ENCODE measurements at places on chromosomes 12 and 14. TPM values are rescaled to one million over a fixed set of nuclear protein-coding genes. Genes with fewer than 3 reads are reported as not detected.

DNA sequence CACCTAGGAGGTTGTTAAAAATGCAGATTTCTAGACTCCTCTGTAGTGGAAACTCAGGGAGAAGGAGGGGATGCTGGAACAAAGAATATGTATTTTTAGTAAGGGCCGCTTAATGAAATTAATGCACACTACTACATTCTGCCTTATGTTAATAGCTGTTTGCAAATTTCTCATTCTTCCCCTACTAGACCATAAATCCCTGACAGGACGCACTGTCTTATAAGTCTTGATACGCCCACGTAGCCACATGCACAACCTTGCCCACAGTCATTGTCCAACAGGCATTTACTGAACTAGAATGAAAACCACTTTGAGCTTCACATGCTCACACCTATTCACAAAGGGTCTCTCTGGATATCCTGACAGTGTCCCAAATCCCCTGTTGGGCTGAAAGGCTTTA is 10.5 kb downstream of the KRT2 start:
- H3K27me3 ChIP-seq: peaks cover 8% of the 10 kb centered on the region
- H3K36me3 ChIP-seq: no peaks in the 10 kb centered on the region
- no peak for DNase-seq
- H3K4me1 ChIP-seq: no peaks in the 10 kb centered on the region
- no peak overlapping the region for H3K27ac ChIP-seq
- no peak overlapping the region for H3K4me3 ChIP-seq

- no peak overlapping the region for H3K27ac ChIP-seq
- no peaks in the 10 kb centered on the region for H3K36me3 ChIP-seq
- H3K27me3 ChIP-seq: no peaks in the 10 kb centered on the region
- H3K4me3 ChIP-seq: no peak overlapping the region
- no peak for DNase-seq
Observed at GRCh38 chr14:44339862-44340261, 167.2 kb downstream of the FSCB start.

The PTCSC3 gene
- total RNA-seq: not detected

The GOLGA3 gene
- 109 TPM for total RNA-seq

- H3K4me3 ChIP-seq: no peak overlapping the region
- H3K4me1 ChIP-seq: no peaks in the 10 kb centered on the region
- no peak for DNase-seq
Observed at GRCh38 chr12:43840338-43840737, 4.5 kb downstream of the TMEM117 start.

The CLSTN3 gene
- 45.7 TPM for total RNA-seq

DNA sequence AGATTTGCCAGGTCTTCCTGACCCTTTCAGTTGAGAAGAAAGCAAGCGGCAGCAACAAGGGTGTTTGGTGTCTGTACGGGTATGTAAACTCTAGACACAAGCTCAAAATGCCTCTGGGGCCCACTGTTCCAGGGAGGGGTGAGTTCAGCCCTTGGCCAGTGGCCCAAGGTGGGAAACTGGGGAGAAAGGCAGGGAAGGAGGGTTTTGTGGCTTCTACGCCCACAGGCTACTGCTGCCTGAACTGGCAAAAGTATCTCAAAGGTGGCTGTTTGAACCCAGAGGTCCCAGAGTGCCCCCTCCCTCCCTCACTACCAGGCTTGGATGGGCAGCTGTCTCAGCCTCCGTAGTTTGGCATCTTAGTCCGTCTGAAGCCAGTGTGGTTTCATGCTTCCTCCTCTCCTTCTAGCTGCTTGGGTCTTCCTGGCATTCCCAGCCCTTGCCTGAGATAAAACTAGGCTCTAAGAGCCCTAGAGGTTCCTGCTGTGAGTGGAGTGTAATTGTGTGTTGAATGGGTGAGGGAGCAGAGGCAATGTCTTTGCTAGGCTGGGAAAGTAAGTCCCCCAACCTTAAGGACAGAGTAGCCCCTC is 5.5 kb downstream of the HOXC5 start:
- H3K36me3 ChIP-seq: no peaks in the 10 kb centered on the region
- DNase-seq: no peak
- peaks cover 9% of the 10 kb centered on the region for H3K4me1 ChIP-seq
- H3K4me3 ChIP-seq: no peak overlapping the region

The PABPN1 gene
- 113 TPM for total RNA-seq

DNA sequence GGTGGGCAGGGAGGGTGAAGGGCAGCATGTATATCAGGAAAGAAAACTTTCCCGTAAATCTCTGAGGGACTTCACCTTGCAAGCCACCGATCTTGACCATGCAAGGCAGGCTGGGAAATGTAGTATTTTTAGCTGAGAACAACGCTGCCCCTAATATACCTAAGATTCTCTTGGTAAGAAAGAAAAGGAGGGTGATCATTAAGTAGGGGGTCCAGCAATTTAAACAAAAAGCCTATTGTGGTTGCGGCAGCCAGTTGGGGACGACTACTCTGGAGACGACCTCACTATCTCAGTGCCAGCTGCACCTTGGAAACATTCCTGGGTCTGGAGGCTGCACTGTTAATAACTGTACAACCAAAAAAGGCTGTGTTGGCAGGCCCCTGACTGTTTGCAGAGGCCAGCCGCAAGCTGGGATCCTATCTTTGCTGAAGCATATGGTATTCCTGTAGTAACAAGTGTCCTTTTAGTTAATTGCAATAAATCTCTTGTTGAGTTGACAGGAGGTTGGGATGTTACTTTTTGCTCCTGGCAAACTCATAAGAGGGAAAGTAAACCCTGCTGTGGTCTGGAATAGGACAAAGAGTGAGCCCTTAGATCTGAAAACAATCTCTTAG is 6.4 kb downstream of the APOLD1 start:
- DNase-seq: peak; percentile 56
- H3K4me3 ChIP-seq: peak overlapping the region; percentile 5
- H3K27me3 ChIP-seq: no peaks in the 10 kb centered on the region
- peaks cover 3% of the 10 kb centered on the region for H3K4me1 ChIP-seq
- H3K36me3 ChIP-seq: no peaks in the 10 kb centered on the region
- H3K27ac ChIP-seq: peak overlapping the region; percentile 11

GRCh38 chr12:48119834-48120195 is 651 bp downstream of the PFKM start:
- H3K27me3 ChIP-seq: no peaks in the 10 kb centered on the region
- DNase-seq: no peak
- peak overlapping the region; percentile 40 for H3K4me3 ChIP-seq
- H3K36me3 ChIP-seq: no peaks in the 10 kb centered on the region
- H3K4me1 ChIP-seq: no peaks in the 10 kb centered on the region

DNA sequence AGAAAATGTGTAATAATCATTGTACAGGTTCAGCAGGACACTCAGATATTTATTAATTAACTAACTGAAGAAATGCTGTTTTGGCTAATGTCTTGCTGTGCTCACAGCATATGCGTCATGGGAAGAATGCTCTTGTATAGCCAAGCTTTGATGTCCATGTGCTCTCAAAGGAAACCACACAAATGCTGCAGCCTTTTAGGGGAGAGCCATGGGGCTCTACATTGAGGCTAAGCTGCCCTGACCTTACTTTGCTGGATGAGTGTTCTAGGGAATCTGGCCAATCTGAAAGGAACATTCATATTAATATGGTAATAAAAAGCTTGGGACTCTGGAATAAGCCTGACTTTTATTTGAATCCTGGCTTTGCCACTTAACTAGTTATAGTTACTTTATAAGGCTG is 9.5 kb upstream of the CRADD start:
- no peaks in the 10 kb centered on the region for H3K36me3 ChIP-seq
- peak overlapping the region; percentile 40 for H3K27ac ChIP-seq
- no peaks in the 10 kb centered on the region for H3K4me1 ChIP-seq

The CMKLR1 gene
- total RNA-seq: 3.3 TPM

The NKX2-1 gene
- not detected for total RNA-seq

The PTPRB gene
- total RNA-seq: 20.3 TPM

DNA sequence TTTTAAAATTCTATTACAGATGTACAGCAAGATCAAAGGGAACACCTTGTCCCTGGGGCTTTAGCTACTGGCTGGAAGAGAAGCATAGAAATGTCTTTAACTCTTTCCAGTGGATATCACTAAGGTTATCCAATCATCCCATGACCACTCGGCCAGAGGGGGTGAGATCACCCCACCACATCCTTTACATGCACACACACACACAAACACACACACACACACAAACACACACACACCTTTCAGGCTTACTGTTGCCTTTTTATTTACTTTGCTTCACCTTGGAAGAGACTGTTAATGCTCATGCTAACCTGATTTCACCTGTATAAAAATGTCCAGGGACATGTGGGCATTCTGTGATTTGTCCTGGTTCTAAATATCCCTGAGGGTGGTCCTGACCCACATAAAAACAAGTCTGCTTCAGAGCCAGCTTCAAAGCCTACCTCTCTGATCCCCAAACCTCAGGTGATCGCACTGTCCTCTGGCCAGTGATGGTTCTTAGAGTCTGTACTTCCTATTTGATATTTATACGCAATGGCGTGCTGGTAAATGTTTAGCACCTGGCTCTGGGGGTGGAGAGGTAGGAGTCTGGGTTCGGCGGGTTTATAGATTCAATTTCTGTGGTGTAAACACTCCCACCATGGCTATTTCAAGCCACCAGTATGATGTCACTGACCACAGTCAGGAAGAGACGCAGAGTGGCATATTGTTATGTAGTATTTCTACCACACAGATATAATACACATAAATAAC is 166.1 kb upstream of the EEA1 start:
- no peak for DNase-seq
- no peaks in the 10 kb centered on the region for H3K27me3 ChIP-seq
- H3K4me1 ChIP-seq: peaks cover 9% of the 10 kb centered on the region

The DAO gene
- total RNA-seq: not detected

- H3K27ac ChIP-seq: no peak overlapping the region
- H3K4me1 ChIP-seq: no peaks in the 10 kb centered on the region
- no peaks in the 10 kb centered on the region for H3K36me3 ChIP-seq
- DNase-seq: no peak
- H3K27me3 ChIP-seq: no peaks in the 10 kb centered on the region
- H3K4me3 ChIP-seq: no peak overlapping the region
Observed at GRCh38 chr12:26678697-26679660, 154.0 kb downstream of the ITPR2 start.

The ANKRD33 gene
- total RNA-seq: not detected

DNA sequence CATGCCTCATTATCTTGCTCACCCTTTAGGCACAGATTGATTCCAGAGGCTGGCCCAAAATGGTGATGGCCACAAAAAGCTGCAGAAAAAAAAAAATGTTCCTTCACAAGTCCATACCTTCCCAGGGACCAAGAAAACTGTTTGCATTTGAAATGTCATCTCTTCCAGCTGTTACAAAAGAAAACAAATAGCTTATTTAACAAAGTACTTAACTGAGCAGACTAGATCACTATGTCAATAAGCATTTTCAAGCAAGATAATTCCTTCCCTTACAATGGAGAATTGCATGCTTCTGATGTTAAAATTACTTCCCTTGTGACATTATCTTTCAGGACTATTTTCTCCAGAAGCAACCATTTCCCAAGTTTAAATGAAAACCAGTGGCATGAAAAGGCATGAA is 377.9 kb upstream of the KITLG start:
- no peak overlapping the region for H3K4me3 ChIP-seq
- H3K27ac ChIP-seq: no peak overlapping the region
- H3K36me3 ChIP-seq: no peaks in the 10 kb centered on the region
- no peak for DNase-seq
- H3K27me3 ChIP-seq: no peaks in the 10 kb centered on the region
- H3K4me1 ChIP-seq: no peaks in the 10 kb centered on the region

- no peak for DNase-seq
- no peaks in the 10 kb centered on the region for H3K36me3 ChIP-seq
- H3K4me1 ChIP-seq: no peaks in the 10 kb centered on the region
- H3K27ac ChIP-seq: no peak overlapping the region
Observed at GRCh38 chr12:43099691-43100163, 452.3 kb downstream of the ADAMTS20 start.

DNA sequence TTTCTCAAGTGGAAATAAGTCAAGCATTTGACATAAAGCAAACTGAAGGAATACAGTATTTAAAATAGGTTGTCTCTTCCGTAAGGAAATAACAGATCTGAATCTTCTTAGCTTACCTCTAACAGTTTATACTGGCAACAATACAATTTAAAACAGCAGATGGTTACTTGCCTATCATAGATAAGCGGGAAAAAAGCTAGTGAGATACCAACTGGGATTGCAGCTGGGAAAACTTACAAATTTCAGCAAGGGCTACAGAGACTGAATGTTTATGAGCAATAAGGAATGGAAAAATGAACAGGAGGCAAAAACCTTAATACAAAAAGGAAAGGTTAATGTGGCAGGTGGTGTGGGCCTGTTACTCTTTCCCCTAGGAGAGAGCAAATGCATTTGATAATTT is 220.0 kb downstream of the RASSF9 start:
- H3K27ac ChIP-seq: no peak overlapping the region
- H3K4me3 ChIP-seq: no peak overlapping the region
- no peaks in the 10 kb centered on the region for H3K36me3 ChIP-seq
